ENCODE measurements at places on chromosomes 1 and 21.

GRCh38 chr1:86955678-86956077, 41.2 kb downstream of the HS2ST1 start:
- DNase-seq: no peak

- DNase-seq: peak; percentile 38
Observed at GRCh38 chr1:1157914-1158710, 15.6 kb upstream of the TTLL10 start.

DNA sequence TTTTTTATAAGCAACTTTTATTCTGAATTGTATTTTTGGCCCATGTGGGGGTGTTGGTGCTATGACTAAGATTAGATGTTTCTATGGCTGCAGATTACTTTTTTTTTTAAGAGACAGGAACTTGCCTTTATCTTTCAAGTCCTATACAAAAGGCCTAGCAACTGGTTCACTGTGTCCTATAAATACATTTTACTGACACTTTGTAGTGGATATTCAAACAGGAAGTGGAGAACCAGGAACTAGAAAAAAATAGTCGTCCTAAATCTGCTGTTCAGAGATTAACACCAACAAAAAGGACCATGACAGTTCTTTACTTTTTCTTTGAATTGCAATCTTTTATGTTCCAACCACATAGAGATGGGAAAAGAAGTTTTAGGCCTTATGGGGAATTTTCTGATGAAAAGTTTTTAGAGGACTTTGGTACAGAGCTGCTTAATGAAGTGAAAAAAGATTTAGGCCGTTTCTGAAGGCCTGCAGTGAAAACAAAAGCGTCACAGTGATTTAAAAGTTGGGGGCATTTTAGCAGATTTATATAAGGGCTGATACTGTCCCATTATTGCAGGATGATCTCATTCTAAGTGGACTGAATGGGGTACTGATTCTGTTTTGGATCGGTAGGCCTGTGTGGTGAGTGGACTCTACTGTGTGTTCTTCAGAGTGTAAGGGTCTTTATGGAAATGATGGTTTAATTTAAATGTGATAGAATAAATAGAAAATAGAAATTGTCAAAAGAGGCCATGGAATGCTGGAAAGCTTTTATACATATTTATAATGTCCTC, 136.4 kb upstream of the DEPDC1 start:
- no peak for DNase-seq

DNA sequence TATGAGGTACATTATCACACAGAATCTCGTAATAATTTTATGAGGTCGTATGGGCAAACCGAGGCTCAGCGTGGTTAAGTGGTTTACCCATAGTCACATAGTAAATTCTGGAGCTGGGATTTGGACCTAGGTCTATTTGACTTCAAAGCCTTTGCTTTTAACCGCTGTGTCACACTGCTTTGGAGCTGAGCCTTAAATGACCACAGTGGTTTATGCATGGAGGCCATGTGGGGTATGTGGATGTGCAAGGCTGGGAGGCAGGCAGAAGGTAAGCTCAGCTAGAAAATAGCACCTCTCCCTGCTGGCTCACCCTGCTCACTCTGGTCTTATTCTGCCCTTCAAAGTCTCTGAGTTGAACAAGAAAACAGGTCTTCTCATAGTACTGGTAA, 269.5 kb downstream of the TRABD2B start:
- no peak for DNase-seq

DNA sequence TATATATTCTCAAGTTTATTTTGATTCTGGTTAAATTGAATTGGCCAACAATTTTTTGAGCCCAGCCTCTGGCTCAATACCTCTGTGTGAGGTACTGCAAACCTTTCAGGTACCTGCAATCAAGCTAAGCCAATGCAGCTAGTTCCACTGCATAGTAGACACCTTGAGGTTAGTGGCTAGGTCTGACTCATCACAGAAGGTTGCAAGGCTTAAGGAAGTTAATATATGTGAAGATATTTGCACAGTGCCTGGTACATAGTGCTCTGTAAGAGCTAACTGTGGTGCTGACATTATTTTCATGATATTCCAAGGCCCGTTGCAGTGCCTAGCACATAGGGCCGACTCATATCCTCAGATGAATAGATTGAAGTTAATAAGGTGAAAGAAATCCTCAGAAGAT, 330.5 kb upstream of the KAZN start:
- no peak for DNase-seq

DNA sequence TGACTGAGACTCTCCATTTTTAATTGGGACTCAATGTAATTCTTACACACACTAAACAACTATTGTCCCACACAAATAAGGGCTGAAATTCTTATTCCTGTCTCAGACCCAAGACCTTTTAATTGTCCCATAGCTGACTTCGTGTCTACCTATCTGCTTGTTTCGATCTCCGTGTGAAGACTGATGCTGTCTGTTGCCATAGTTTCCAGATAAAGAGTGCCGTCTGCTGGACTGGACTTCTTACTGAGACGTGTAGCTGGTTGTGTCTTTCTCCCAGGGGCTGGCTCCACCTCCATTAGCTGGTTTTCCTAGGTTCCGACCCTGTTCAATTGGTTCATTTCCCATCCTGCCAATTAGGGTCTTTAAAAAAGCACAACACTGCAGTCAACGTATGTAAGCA, 235.3 kb upstream of the PLXNA2 start:
- DNase-seq: no peak

GRCh38 chr1:1858382-1859086, 32.4 kb downstream of the GNB1 start:
- DNase-seq: peak; percentile 71

DNA sequence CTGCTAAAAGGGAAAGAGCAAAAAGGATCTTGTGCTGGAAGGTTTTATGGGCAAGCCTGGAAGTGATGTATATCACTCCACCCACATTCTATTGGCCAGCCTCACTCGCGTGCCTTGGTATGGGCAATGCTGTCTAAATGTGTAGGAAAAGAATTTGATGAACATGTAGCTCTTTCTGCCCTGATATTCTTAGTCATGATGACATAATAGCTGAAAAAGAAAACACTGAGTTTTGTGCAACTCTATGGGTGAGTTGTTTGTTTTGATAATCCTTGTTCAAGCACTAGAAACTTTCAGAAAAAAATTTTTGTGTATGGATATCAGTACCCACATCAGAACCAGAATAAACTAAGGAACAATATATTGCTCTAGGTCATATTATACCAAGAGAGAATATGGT, 231.5 kb upstream of the ST6GALNAC5 start:
- no peak for DNase-seq

GRCh38 chr1:229567109-229567868, 8.8 kb upstream of the ABCB10 start:
- DNase-seq: peak; percentile 32

DNA sequence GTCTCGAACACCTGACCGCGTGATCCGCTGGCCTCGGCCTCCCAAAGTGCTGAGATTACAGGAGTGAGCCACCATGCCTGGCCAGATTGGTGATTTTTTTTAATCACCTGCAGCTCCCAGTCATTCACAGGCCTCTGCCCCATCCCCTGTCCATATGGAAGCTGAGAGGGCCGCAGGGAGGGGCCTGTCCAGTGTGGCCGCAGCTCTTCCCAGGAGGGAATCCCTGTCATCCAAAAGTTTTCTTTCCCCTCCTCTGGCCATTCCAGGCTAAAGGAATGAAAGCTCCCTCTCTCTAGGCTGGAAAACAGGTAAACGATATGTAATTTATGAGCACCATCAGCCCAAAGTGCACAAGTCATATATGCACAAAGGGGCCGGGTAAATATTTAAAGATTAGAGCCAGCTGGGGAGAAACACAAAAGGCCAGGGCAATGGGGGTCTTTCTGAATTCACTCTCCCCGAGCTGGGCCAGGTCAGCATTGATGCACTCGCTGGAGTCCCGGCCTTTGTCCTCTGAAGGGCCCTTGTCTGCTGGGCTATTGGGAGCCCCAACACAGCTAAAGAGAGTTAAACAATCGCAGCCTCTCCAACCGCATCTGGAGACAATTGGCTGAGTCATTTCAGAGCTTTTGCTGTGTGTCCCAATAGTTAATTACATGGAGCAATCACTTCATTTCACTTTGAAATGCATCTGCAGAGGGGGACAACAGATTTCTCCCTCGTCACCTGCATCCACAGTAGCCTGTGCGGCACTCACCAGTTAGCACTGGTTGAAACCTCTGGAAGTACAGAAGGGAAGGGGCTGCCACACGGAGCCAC, 3.8 kb upstream of the HES3 start:
- peak; percentile 32 for DNase-seq

GRCh38 chr1:33260439-33260838, 4.1 kb downstream of the ZNF362 start:
- no peak for DNase-seq

- DNase-seq: no peak
Observed at GRCh38 chr1:234478152-234478480, 863 bp downstream of the TARBP1 start.

- DNase-seq: no peak
Observed at GRCh38 chr1:56993475-56993874, 27.7 kb upstream of the C8B start.

DNA sequence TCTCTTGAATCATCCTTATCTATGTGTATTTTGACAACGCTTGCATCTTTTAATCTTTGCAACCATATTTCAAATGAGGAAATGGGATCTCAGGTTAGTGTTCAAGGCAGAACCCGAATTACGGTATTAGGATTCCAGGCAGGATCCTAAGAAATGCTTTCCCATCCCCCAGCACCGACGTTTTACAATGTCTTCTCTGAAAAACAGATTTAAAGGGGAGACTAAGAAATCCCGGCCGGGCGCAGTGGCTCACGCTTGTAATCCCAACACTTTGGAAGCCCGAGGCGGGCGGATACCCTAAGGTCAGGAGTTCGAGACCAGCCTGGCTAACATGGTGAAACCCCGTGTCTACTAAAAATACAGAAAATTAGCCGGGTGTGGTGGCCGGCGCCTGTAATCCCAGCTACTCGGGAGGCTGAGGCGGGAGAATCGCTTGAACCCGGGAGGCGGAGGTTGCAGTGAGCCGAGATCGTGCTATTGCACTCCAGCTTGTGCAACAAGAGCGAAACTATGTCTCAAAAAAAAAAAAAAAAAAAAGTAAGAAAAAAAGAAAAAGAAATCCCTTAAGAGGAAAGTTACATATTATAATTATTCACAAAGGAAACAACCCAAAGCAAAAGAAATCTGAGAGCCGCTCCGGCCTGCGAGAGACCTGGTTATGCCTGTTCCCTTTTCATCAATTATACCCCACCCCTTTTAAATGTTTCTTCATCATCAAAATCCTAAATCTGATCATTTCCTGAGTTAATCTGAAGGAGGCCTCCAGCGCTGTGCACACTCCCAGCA, 801 bp upstream of the GORAB start:
- peak; percentile 35 for DNase-seq

GRCh38 chr21:43269440-43269839, 100.6 kb downstream of the CRYAA start:
- DNase-seq: peak; percentile 19

- no peak for DNase-seq
Observed at GRCh38 chr1:167499106-167499505, 19.2 kb downstream of the CD247 start.

- DNase-seq: no peak
Observed at GRCh38 chr1:31405578-31406245, 7.3 kb upstream of the SERINC2 start.

GRCh38 chr21:29875036-29875716, 64.6 kb downstream of the GRIK1 start:
- no peak for DNase-seq

DNA sequence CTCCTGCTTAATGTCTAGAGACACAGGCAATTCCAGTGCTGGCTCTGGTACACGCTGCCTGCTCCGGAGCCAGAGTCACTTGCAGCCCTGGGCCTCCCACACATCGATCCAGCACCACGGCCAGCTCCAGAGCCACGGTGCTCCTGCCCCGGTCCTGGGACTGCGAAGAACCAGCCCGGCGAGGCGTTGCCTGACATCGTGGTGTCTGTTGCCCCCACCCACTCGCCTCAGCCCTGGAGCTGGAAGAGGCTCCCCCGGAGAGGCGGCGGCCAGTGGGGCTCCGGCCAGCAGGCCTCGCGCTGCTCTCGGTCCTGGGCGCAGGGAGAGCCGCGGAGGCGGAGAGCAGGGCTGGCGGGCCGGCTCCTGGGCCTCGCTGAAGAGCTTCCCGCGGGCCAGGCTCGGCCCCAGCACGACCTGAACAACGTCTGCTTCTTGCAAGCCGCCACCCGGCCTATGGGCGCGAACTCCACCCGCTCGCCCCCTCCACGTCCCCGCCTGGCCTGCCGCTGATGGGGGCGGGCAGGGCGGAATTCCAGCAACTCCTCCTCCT, 364.8 kb downstream of the CEP170 start:
- DNase-seq: no peak

Measured in inflammatory macrophage treated with lipopolysaccharide for 4 hours (primary cell).